CD4-positive, alpha-beta T cell treated with Interleukin-4 for 1 hour (primary cell): ENCODE measurements at places on chromosomes 5 and 9.

DNA sequence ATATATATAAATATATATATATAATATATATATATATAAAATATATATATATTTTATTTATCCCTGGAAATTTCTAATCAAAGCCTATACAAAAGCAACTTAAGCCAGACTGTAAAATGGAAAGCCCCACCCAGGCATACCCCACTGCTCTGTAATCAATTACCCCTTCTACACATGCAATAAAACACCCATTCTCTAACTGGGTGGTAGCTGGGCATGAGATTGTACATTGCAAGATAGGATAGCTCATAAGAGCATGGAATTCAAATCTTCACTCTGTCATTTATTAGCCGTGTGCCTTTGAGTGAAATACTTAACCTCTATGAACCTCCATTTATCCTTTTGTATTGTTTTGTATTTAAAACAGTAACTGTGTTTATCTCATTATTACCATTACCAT is 405.3 kb upstream of the SLC30A5 start:
- DNase-seq: no peak

DNA sequence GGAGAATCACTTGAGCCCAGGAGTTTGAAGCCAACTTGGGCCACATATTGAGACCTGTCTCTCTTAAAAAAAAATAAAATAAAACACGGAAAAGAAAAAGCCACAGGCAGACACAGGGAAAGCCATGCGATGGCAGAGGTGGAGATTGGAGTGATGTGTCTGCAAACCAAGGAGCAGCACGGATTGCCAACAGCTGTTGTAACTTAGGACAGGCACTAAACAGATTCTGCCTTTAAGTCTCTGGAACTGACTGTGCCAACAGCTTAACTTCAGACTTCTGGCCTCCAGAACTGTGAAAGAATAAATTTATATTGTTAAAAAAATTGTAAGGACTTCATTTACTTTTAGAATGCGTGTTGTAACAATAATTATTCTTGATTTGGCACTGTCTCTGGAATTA is 318.5 kb upstream of the CHD1 start:
- no peak for DNase-seq

DNA sequence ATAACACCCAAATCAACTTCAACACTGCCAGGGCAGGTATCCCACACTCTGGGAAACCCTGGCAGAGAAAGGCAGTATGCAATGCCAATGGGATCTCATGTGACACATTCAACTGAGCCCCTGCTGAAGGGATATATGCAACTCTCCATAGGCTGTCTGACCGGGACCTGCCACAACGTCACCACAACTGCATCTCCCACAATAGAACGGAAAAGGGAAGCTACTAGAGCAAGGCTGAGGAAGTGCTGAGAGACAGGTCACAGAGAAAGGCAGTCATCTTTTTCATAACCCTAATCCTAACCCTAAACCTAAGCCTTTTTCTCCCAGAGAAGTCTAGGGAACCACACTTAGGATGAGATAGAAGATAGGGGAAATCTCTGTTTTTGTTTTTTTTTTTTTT is 345.9 kb upstream of the CD180 start:
- DNase-seq: no peak

DNA sequence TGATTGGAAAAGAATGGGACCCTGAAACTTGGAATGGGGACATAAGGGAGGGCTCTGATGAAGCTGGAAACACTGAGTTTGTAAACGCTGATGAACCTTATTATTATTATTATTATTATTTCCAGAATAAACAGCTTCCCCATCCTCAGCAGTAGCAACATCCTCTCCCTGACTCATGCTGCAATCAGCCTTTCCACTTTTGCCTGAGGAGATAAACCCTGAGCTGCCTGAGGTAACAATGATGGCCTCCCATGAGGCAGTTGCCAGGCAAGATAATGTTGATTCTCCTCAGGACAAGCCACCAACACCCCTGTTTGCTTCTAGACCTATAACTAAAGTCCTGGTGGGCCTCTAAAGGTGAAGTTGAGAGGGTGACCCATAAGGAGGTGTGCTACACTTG is 139.2 kb upstream of the ATP10B start:
- no peak for DNase-seq

- no peak for DNase-seq
Measured at GRCh38 chr9:99249619-99250018, 27.5 kb downstream of the SEC61B start.

- no peak for DNase-seq
Measured at GRCh38 chr5:160547061-160547460, 125.4 kb downstream of the PTTG1 start.

DNA sequence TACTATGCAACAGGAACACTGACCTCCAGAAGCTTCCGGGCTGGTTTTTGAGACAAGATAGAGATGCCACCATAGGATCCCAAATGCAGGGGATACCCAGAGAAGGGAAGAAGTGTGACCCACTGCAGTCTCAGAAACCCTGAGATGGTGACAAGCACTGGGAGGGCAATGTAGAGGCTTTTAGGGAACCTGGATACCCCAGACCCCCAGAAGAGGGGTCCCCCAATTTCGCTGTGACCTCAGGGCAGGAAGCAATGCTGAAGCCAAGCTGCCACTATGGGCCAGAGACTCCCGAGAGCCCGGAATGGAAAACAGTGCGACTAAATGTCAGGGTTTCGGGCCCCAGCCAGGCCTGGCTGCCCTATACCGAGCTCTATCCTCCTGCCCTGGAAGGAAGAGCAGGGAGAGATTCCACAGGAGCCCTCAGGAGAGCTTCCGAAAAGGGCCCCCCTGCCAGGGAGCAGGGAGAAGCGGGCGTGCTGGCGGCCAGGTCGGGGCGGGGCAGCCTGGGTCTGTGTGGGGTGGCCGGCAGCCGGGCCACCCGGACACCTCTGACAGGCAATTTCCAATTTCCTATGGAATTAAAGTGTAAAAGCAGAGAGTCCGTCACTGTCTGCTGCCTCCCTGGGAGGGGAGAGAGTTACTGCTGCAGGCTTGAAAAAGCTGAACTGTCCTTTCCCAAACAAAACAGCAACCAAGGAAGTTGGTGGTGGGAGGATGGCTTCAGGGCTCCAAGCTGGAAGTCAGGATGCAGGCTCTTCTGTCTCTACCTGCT is 154.2 kb downstream of the FGF18 start:
- no peak for DNase-seq

GRCh38 chr5:94028001-94028400 is 286.6 kb upstream of the POU5F2 start:
- no peak for DNase-seq

DNA sequence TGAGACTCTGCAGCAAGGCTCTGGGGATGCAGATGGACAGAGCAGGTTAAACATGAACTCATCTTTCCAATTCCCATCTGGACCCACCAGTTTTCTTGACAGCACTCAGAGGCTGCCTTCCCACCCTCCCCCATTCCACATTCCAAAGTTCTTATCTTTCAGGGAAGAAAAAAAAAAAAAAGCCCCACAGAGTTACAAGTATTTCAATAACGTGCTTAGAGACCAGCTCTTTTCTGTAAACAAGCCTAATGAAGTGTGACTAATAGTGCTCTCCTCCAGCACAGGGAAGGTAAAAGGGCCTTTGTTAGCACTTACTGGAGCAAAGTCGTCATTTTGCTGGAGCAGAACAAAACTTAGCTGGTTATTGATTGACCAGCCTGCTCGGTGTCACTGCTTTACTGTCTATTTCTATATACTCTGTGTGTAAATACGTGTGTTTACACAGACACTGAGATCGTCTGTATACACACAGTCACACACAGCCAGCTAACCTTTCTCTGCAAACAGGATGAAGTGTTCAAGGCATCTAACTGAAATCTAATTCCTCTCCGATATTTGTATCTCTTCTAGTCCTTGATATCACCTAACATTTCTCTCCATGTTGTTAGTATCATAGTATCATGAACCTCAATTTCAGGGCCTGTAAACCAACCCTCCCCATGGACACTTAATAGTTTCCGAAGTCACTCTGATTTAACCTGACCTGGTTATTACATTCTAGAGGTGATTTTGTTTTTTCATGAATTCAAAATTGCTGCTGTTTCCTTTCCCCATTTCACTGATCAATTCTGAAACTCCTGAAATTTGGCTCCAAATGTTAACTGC is 84.9 kb downstream of the ZNF608 start:
- no peak for DNase-seq

GRCh38 chr5:179146277-179146676 is 86.1 kb downstream of the ZNF354C start:
- DNase-seq: no peak

DNA sequence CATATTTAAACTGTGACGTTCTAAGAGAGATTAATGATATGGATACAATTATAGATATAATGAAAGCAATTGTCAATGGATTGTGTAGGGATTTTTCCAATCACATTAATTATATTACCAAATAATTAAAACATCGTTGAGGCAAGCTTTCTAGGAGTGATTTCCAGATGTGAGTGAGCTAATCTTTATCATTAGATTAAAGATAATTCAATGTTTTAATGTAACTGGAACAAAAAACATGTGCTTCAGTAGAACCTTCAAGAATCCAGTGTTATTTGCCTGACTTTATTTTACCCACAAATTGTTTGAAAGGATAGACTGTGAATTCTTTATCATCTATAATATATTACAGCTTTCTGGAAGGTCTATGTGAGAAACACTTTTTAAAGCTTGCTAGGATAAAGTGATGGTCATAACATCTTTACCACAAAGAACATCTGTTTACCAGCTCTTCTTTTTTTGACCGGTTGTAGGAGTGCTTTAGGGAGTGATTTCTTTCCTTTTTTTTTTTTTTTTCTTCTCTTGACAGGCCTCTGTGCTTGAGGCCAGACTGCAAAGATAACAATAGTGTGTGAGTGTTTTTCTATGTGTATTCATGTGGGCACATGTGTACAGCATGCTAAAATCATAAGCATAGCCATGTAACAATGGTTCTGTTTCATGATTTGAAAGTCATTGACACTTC is 35.0 kb downstream of the SNCAIP start:
- no peak for DNase-seq

- DNase-seq: no peak
Measured at GRCh38 chr5:45491368-45491767, 204.8 kb downstream of the HCN1 start.

DNA sequence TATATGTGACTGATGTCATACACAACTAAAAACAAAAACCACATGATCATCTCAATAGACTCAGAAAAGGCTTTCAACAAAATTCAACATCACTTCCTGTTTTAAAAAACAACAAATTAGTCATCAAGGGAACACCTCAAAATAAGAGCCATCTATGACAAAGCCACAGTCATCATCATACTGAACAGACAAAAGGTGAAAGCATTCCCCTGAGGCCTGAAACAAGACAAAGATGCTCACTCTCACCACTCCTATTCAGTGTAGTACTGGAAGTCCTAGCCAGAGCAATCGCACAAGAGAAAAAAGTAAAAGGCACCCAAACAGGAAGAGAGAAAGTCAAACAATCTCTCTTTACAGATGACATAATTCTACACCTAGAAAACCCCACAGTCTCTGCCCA is 893.5 kb upstream of the EDIL3 start:
- DNase-seq: no peak
